Ecto neural progenitor cell (in vitro differentiated cells): ENCODE measurements at places on chromosomes 11 and 22.

DNA sequence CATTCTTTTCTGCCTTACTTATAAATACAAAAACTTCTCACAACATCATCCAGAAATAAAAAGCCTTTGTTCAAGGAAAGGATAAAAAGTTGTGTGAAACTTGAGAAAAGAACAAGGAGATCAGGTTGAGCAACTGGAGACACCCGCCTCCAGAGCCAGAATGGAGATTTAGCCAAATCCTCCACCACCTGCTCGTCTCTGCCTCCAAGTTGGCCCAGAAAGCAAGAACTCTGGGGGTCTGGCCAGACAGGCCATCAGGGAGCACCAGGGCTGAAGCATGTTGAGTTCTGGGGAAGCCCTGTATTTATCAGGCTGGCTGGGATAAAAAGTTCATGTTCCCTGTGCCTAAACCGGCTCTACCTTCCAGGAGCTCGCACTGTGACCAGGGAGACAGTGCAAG, 14.9 kb downstream of the SMCO4 start:
- no peak for DNase-seq

- DNase-seq: peak; percentile 90
These were observed 243.9 kb upstream of the SYN3 start for GRCh38 chr22:33302049-33302545.

DNA sequence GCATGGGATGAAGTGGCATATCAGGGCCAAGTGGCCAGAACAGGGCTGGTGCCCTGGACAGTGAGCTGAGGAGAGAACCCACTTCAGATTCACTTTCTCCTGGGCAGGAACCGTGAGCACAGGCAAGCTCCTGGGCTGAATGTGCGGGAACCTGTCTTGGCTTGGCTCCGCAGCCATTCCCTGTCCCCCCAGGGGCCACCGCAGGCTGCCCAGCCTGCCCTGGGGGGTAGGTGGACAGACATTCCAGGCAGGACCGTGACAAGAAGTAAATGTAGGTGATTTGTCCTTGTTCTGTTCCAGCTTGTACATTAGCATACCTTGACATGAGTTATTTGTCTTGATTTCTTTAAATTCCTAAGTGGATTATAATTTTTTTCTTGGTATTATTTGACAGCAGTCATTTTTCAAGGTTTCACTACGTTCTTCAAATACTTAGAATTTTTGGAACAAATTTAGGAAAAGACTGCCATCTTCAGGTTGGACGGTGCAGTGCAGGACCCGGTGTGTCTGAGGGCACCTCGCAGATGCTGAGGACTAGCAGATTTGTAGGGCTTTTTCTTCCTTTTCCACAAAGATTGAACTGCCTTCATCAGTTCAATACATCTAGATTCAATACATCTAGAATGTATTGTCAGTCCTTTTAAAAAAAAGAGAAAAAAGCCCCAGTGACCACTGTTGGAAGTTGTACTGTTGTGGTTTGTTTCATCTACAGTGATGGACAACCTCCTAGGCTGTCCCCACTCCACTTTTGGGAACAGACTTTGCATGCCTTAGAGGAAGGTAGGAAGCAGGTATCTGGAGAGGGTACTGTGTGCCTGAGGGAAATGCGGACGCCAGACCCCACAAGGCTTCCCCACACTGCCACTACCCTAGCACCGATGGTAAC, 115.1 kb upstream of the RASSF10 start:
- peak; percentile 62 for DNase-seq

DNA sequence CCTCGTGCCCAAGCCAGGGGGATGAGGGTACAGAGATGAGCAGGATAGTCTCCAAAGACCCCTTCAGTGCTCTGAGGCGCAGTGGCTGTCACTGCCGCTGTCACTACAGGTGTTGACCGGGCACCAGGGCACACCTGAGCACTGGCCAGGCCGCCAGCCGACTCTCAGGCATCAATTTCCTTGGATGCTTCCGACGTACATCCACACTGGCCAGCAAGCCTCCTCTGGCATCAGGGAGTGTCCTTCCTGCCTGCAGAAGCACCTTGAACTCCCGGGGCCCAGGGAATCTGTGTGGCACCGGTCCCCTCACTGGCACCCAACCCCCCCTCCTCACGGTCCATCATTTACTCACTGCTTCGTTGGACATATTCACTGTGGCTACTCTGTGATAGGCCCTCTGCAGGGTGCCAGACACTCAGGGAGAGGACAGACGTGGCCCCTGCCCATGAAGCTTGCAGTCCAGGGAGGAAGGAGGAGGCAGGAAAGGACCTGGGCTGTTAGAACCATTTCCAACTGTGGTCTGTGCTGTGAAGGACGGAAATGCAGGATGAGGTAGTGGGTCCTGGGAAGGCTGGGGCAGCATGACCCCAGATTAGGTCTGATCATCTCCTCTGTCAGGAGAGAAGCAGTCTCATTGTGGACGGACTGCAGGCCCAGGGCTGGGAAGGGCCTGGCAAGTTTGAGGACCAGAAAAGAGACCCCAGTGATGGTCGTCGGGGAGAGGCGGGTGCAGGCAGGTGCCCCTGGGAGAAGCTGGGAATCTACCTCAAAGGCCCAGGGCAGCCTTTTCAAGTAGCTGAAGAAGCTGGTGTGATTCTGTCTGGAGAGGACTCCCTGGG, 46.3 kb upstream of the ANO1 start:
- peak; percentile 39 for DNase-seq

- no peak for DNase-seq
These were observed 7.3 kb downstream of the RELT start for GRCh38 chr11:73383249-73384124.

GRCh38 chr11:77401486-77402217, 72.2 kb downstream of the PAK1 start:
- no peak for DNase-seq

DNA sequence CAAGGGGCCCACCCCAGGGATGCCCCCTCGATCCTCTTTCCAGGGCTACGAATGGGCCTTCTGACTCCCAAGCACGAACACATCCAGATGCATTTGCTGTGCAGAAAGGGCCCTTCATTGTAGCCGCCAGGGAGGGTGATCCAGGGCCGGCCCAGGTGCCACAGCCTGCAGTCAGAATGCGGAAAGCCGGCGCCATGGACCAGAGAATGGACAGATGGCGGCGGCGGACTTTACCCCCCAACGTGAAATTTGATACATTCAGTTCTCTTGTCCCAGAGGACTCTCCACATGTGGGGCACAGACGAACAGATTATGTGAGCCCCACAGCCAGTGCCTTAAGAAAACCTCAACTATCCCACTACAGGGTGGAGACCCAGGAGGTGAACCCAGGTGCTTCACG, 87.2 kb downstream of the KIAA1671 start:
- no peak for DNase-seq

DNA sequence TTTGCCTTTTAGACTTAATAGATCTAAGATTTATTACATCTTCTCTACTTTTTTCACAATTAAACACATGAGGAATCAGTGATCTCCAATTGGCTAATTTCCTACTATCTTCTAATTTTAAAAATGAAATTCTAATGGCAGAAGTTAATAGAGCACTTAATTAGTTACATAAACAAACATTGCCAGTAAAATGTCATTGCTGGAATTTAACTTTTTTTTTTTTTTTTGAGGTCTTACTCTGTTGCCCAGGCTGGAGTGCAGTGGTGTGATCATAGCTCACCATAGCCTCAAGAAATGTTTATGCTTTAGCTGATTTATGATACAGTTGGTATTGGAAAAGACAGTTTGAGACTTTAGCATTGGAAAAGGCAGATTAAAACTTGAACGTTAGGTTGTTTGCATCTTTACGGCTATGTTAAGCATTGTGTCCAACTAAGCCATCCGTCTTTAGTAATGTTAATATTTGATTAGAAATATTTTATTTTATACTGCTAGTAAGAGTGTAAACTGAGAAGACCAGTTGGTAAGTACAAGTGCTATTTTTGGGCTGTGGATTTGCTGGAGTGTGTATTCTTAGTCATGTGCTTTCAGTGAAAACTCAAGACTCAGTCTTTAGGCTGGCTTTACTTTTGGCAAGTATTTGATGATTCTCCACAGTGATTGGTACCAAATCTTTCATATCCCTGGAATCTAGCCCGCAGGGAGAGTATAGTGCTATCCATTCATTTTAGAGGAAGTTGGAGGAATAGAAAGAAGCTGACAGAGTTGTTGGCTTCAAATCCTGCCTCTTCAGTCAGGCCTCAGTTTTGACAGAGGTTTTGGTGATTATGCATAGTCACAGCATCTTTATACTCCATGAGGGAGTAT, 4.5 kb downstream of the ANO5 start:
- no peak for DNase-seq

DNA sequence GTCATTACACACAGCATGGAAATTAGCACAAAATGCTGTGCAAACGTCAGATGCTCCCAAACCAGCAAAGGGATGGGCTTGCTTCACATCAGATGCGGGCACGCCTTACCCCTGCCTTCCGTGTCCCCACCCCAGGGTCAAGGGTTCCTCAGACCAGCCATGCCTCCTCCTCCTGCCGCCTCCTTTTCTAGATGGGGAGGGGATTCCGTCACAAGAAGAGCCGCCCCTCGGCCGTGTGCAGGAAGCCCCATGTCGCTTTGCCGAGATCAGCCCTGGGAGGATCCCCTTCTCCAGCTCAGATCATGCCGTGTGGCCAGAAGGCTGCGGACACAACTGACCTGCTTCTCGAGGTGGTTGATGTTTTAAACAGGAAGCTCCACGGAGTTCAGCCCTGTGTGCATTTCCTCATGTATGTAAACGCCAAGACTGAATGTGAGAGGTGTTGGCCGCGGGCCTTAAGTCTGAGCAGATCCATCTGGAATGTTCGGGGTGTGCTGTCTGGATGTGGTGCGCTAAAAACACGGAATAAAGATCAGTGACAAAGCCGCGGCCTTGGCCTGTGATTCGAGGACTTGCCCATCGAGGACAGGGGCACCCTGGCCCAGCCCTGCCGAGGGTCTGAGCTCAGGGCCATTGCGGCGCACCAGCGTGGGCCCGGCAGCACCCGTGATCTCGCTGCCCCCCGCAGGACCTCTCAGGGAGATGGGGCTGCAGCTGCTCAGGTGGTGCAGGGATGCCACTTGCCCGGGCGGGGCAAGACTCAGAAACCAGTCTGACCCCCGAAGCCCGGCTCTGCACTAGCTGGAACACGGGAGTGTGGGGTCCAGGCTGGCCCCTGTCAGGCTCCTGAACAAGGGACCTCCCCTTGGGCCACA, 412.9 kb downstream of the TBC1D22A start:
- DNase-seq: no peak

DNA sequence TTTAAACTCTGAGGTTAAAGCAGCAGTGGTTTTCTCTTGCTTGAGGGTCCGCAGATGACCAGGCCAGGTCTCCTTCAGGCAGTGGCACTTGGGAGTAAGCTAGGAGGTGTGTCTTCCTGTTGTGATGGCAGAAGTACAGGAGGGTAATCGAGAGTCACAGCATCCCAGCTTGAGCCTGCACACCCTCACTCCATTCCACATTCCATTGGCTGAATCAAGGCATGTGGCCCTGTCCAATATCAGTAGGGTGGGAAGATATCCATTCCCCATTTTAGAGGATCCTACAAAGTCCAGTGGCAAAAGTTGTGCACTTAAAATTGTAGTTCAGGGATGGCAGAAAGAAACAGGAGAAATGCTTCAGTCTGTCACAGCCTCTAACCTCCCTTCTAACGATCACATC, 23.3 kb downstream of the OSBP2 start:
- DNase-seq: no peak

DNA sequence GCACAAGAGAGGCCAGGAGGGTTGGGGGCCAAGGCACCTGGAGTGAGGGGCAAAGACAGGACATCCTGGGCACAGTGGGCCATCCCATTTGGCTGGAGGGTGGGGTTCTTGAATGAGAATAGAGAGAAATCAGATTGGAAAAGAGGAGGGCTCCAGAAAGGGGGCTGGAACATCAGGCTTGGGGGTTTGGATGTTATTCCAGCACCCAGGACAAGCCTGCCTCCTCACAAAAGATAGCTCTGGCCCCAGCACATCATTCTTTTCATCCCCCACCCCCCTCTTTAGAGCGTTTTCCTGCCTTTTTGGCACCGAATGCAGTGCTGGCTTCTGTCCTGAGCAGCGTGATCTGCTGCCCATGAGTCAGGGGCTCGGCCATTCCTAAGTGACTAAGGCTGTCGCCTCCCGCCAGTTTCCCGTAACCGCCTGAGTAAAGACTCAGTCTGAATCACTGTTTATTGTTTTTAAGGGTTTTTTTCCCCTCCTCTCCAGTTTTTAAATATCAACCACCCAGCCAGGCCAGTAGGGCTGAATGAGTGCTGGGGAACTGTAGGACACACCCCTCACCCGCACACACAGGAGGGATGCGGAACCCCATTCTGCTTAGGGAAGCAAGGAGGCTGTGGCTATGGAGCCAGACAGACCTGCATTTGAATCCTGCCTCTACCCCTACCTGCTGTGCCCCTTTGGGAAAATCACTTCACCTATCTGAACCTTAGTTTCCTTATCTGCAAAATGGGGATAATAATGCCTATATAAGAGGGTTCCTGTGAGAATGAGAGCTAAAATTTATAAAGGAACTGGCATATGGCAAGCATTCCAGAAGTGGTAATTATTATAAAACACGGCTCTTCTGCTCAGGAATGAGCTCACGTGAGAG, 32.4 kb upstream of the NAV2 start:
- no peak for DNase-seq

GRCh38 chr11:110339456-110340250, 43.2 kb upstream of the RDX start:
- no peak for DNase-seq

GRCh38 chr22:19951346-19951745, 9.7 kb upstream of the TXNRD2 start:
- DNase-seq: no peak

DNA sequence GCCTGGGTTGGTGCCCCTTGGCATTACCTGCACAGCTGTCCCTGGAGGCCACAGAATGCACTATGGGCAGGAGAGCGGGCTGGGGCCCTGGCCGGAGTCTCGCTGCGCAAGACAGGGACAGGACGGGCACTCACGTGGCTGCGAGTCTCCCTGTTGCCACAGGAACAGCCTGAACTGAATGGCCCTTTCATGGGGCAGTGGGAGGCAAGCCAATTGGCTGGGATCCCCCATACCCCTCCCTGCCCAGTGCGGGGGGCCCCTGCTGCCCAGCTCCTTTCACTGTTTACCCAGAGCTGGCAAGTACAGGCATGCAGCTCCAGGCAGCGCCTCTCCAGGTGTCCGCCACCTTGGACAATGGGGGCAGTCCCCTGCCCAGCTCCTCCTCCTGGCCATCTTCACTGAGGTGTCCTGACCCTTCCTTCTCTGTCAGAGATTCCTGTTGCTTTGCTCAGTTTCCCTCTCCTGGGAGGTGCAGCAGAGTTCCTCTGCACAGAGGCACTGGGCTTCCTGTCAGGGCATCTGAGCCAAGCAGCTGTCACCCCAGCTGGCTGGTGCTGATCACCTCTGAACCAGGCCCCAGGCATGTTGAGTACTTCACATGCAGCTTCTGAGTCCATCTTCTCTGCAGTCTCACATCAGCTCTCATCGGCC, 5.2 kb downstream of the USP2 start:
- DNase-seq: no peak

- no peak for DNase-seq
These were observed 23.7 kb downstream of the WBP2NL start for GRCh38 chr22:42022162-42022847.
